ENCODE measurements at places on chromosomes 12 and 14. TPM values are rescaled to one million over a fixed set of nuclear protein-coding genes. Genes with fewer than 3 reads are reported as not detected.

CABP1 gene
- 2.3 TPM for polyA plus RNA-seq

FOXN4 gene
- 0.05 TPM for polyA plus RNA-seq

VAMP1 gene
- 12.7 TPM for polyA plus RNA-seq

TAS2R9 gene
- not detected for polyA plus RNA-seq

DNA sequence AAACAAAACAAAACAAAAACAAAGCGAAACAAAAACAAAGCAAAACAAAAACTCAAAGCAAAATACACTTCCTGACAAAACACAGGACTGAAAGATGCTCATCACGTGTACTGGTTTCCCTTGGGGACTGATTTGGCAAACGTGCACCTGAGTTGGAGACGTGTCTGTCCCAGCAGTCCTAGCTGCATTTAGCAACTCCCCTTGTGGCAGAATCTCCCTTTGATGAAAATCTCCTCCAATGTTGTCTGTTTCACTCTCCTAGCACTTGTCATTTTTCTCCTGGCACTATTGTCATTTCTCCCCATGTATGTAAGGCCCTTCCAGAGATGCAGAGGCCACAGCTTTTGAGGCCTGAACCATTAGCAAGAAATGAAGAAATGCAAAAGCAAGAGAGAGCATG lies 6.8 kb upstream of the SLC24A4 start:
- no peak overlapping the region for H3K27ac ChIP-seq
- peaks cover 21% of the 10 kb centered on the region for H3K27me3 ChIP-seq
- no peak overlapping the region for H3K4me3 ChIP-seq

- H3K4me1 ChIP-seq, result peaks cover 2% of the 10 kb centered on the region
Observed at GRCh38 chr14:59439256-59439965, 25.8 kb downstream of the GPR135 start.

- peaks cover 11% of the 10 kb centered on the region for H3K4me1 ChIP-seq
- peaks cover 5% of the 10 kb centered on the region for H3K36me3 ChIP-seq
- H3K27me3 ChIP-seq, result no peaks in the 10 kb centered on the region
- peak overlapping the region; percentile 72 for H3K27ac ChIP-seq
Observed at GRCh38 chr14:105275267-105275946, 25.4 kb downstream of the BRF1 start.

GRCh38 chr12:2011643-2012607 lies 7.7 kb upstream of the DCP1B start:
- DNase-seq, result no peak
- peaks cover 2% of the 10 kb centered on the region for H3K27me3 ChIP-seq
- H3K36me3 ChIP-seq, result no peaks in the 10 kb centered on the region
- peaks cover 3% of the 10 kb centered on the region for H3K4me1 ChIP-seq

PYGL gene
- 27.9 TPM for polyA plus RNA-seq
